ENCODE measurements at places on chromosomes 13 and 19.

- no peak for DNase-seq
Measured at GRCh38 chr13:94632226-94632980, 30.7 kb downstream of the GPR180 start.

DNA sequence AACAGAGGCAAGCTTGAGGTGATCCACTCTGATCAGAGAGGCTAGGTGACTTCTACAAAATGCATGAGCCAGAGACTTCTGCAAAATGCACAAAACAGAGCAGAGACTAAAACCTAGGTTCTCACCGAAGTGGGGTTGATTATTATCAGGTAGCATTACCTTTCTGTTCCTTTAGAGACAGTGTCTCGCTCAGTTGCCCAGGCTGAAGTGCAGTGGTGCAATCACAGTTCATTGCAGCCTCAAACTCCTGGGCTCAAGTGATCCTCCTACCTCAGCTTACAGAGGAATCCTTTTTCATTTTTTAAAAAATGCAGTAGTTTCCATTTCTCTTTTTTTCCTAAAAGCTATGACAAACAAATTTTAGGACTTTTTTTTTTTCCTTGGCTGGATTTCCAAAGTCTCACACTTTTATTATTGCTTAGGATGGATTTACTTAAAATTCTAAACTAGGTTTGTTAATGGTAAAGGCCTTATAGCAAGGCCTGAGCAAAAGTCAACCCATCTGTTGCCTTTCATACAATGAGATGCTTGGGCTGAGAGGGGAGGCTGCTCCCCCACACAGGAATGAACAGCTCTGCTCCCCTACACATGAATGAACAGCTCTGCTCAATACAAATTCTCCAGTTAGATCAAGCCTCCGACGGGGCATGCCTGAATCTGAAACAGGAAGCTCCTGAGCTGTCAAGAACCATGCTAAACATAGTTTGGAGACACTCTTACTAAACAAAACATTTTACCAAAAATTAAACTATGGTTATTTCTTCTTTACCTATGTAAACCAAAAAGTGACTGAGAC is 18.8 kb upstream of the TNFRSF19 start:
- DNase-seq: no peak

GRCh38 chr13:75360170-75360569 is 121.8 kb downstream of the TBC1D4 start:
- no peak for DNase-seq

DNA sequence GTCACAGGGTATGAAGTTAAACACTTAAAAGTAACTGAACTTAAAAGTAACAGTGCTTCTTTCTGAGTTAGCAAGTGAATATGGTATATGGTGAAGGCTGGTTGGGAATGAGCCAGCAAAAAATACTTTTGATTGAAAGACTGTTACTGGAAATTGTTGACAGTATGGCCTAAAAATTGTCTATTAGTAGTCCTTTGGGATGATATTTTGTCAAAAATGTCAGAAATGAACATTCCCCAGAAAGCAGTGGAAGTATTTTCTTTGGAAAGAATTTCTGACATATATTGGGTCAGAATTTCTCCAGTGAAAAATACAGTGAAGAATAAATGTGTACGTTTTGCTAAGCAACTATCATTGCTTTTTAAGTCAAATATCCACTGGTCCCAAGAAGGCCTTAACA is 860.5 kb downstream of the PCDH9 start:
- no peak for DNase-seq

GRCh38 chr19:560121-560520 is 12.3 kb upstream of the BSG start:
- DNase-seq: no peak

GRCh38 chr13:107200491-107200890 is 632.6 kb upstream of the ARGLU1 start:
- DNase-seq: no peak

GRCh38 chr19:50877338-50877737 is 4.1 kb downstream of the KLK2 start:
- no peak for DNase-seq

- no peak for DNase-seq
Measured at GRCh38 chr13:50831512-50831911, 12.0 kb downstream of the DLEU7 start.

DNA sequence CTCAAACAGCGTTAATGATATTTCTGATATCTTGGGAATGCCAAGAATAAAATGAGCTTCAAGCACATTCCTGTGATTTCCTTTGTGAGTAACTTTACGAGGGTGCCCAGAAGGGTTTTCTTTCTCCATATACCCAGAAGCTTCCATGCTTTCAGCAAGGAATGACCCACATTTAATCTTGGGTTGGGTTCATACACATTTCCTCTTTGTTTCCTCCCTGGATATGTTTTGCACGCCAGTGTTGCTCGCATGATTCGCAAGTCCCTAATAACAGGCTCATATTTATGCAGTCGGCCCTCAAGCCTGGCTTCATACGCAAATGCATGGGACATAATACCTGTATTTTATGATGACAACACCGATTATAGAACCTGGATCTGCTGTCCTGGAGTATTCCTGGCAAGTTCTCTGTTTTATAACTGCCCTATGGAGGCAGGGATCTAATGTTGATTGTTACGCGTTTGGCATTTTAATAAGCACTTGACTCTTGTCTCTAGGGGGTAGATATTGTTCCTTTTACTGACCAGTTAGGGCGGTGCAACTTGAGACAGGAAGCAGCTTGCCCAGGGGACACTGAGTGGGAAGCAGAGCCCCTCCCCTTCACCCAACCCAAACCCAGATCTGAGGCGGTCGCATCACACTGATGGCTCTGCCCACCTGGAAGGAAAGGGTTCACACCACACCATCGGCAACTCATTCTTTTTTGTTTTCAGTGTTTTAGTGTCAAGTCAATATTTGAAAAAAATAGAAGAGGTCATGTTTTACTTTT is 220.4 kb upstream of the SOX1 start:
- no peak for DNase-seq

- DNase-seq: no peak
Measured at GRCh38 chr19:17475541-17476115, 5.3 kb downstream of the SLC27A1 start.

DNA sequence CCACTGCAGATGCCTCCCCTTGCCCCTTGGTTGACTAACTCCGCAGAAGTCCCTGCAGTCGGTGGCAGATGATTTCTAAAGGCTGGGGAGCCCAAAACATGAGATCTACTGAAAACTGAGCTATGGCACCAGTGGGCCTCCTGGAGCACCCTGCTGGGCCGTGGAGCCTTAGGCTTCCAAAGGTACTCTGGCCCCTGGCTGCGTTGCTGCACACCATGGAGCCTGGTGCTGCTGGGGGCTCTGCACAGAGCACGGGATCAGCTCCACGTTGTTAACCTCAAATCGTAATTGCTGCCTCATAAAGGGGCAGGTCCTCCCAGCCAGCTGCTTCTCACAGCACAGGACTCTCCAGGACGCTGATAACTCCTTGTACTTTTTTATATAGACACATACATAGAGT is 357.5 kb downstream of the NALCN start:
- DNase-seq: no peak

DNA sequence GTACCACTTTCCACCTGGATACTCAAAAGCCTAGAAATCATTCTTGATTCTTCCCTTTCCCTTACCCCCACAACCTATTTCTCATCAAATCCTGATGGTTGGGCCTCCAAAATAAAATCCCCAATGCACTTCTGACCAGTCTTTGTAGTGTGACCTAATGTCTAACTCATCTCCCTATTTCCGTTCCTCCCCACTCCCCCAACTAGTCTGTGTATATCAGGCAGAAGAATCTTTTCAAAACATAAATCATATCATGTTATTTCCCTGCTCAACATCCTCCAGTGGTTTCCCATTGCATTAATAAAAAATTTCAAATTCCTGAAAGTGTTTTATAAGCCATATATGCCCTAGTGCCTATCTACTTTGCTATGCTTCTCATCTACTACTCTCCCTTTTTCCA is 17.7 kb downstream of the CCDC122 start:
- DNase-seq: no peak
